Astrocyte of the spinal cord (primary cell): ENCODE measurements at places on chromosomes 6 and 20.

DNA sequence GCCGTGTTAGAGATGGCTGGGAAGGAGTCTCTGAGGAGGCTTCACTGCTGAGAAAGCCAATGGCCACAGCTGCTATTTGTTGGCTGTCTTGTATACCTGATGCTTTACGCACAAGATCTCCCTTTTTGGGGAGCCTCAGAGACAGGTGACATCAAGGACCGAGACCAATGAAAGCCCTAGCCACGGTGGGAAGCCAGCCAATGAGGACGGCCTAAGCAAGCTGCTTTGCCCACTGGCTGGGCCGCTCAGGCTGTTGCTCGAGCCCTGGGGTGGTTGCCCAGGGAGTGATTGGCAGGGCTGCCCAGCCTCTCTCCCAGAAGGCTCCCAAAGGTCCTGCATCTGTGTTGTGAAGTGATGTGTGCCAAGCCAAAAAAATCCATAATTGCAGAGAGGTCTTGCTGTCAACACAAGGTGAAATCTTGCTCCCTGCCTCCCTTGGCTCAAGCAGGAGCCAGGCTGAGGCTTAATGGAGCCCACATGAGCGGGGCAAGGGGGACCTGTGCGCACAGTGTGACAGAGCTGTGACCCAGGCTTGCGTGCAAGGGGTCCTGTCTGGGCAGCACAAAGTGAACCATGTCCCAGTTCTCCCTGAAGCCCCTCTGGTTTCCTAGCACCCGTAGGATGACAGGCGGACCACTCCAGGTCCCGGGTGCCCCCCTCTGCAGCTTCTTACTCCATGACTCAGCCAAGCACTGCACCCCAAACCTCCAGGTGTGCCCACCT lies 4.3 kb downstream of the MMP24OS start:
- DNase-seq, result no peak

DNA sequence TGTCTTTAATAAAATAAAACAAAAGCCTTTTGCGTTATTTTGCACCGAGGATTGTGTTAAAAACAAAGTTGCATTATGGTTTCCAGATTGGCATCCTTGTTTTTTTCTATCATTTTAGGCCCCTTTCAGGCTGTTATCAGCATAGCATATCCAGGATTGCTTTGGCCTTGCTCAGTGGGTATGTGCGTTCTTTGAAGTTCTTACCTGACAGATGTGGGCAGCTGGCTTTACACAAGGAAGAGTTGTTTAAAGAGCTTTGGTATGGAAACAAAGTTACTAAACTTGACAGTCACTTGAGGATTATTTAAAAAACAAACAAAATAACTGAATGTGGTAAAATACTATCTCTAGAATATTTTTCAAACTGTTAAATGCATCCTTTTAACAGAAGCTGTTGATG lies 6.6 kb downstream of the VAPB start:
- DNase-seq, result no peak

DNA sequence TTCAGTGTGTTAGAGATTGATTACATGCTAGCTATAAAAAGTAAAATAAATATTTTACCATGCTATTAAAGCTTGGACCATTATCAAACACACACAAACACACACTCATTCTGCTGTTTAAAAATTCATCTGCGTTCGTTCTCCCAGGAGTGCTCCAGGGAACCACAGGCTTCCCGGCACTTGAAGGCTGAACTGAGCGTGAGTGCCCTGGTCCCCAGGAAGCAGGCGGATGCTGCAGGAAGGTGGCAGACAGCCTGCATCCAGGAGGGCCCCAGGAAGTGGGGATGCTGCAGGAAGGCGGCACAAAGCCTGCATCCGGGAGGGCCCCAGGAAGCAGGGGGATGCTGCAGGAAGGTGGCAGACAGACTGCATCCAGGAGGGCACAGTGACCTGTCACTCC lies 147.2 kb upstream of the SNX9 start:
- no peak for DNase-seq

DNA sequence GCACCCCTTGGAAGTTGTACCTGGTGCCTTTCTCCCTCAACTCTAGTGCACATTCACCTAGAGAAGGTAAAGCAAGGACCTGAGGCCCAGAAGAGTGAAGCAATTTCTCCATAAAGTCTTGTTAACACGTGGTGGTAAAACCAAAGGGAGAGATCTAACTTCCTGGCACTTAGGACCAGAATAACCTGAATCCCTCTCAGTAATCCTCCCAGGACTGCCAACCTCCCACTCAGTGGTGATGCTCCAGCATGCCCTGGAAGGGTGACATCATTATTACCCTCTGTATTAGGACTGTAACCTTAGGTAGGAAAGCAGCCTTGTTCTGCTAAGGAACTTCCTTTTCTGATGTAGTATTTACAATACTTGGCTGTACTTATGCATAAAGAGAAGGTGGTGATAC lies 330.6 kb upstream of the MARCKS start:
- DNase-seq, result no peak

DNA sequence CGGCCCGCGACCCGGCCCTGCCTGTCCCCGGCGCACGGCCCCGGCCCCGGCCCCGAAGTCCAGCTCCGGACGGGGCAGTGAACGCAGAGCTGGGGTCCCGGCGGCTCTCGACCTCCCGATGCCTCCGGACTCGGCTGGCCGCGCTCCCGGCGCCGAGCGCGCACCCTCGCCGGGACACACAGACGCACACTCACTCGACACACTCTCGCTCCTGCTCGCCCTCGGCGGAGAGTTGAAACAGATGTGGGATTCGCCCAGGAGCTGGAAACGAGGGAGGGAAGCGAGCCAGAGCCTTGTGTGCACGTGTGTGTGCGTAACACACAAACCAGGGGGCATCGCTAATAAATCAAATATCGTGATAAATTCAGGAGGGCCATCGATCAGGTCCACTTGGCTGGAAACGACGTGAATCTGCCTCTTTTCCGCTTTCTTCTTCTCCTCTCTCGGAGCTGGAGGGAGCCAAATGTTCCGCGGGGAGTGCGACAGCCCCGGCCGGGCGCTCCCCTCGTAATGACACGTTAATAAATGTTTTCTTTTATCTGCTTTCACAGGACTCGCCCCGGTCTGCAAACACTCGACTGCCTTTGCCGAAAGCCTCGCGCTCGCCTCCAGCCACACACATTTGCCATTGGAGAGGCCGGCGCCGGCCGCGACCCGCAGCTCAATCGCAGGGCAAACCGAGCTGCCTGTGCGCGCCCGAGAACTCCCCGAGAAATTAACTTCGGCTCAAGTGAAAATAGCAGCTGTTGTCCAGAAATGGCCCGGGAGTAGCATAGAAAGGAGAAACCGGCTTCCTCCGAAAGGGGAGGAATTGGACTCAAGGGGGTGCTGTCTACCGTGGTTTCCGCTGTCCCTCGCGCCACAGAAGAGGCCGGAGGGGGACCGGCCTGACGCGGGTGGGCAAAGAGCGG lies 828 bp upstream of the SULF2 start:
- peak; percentile 73 for DNase-seq

- no peak for DNase-seq
Observed at GRCh38 chr6:36743538-36744303, 46.1 kb downstream of the RAB44 start.

- DNase-seq, result no peak
Observed at GRCh38 chr20:25018425-25018824, 25.9 kb upstream of the APMAP start.

- no peak for DNase-seq
Observed at GRCh38 chr20:43825051-43825402, 89.6 kb upstream of the TOX2 start.

DNA sequence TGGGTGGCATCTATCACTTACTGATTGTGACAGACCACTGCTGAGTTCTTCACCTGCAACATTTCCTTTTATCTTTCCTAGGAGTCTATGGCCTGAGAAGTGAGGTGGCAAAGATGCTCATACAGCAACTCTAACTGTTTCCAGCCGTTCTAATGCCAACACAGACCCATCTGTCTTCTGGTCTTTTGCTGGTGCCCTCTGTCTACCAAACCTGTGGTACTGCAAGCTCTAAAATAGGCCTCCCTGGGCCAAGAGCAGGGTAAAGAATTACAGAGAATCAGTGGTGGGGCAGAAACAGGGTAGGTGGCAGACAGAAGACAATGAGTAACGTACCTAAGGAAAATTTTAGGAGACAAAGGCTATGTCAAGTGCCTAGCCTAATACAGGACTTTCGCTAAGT lies 611.0 kb upstream of the FLRT3 start:
- no peak for DNase-seq

DNA sequence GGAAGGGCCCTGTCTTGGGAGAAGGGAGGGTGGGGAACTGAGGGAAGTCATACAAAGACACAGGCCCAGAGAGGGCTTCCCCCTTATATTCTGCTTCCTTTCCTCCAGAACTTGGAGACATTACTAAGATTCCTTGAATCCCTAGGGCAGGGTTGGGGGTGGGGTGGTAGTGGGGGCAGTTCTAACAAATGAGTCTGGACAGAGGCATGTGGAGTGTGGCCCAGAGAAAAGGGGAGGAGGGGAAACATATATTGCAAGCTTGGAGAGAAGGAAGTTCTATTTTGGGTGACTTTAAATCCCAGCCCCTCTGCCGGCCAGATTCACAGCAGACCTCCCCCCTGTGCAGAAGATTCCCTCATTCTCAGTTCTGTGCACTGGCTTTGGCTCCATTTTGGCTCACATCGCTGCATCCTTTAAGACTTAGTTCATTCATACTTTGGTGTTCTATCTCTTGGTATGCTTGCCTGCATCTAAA lies 43.7 kb downstream of the DAAM2 start:
- DNase-seq, result peak; percentile 8

DNA sequence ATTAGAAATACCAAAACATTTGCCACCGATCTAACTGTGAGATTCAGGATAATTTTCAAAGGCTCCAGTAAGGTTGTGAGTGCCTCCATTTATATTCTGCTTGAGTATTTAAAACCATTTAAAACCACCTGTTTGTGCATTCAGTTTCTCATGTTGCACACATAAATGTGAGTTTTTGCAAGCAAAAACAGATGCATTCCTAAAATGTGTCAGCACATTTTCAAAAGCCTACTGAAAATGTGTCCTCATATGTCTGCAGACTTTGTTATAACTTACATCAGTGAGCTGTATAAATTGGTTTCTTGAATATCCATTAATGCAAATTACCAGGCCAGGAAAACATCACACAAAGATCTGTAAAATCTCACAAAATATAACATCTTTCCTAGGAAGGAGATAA lies 676.6 kb upstream of the EPHA7 start:
- DNase-seq, result no peak

DNA sequence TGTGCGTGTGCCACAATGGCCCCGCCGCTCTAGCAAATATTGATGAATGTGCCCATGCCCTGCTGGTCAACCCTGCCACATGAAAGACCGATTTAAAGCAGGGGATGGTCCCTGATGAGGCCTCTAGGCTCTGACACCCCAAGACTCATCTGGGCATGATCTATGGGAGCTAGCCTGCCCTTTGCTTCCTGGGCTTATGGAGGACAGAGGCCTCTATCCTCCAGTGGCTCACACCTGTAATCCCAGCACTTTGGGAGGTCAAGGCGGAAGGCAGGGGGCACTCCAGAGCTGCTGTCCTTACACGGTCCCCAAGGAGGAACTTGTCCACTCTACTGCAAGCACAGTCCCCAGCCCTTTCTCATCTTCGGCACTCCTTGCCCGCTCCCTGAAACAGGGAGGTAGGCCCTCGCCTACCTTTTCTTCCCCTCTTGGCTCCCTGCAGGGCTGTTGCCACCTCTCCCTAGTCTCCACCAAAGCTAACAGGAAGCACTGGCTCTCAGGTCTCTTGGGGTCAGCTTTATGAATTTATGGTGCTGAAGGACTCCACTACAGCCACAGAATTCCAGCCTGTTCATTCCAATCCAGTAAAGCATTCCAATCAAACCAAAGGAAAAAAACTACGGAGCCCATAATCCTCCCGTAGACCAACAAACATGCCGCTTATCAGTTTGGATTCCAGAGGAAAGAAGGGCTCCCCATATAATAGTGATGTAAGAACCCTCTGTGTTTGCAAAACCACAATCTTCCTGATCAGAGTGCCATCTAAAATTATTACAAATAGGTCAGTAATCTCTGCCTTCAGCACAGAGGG lies 48.7 kb upstream of the FOXQ1 start:
- DNase-seq, result no peak

DNA sequence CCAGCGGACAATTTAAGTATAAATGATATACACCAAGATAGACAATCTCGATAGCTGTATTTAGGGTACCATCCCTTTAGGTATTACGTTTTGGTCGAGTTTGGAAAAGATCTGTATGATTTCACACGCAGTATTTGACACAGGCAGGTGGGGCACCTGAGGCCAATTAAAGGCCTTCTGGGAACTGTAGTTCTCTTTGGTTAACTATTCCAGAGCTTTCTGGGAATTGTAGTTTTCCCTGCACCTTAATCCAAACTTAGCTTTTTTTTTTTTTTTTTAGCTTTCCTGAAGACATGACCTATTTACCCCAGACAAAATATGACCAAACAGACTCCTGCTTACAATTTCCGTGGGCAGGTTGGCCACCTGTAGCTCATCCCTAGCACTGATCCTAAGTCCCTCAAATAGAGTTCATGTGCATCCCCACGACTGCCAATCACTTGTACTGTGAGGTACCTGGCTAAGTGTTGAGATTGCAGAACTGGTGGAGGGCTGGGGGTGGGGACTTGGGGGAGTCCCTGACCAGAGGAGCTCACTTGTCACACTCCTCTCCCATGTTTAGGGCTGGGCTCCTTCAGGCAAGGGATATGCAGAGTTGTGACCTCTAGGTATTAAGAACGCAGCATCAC lies 999 bp upstream of the EHMT2 start:
- peak; percentile 46 for DNase-seq

DNA sequence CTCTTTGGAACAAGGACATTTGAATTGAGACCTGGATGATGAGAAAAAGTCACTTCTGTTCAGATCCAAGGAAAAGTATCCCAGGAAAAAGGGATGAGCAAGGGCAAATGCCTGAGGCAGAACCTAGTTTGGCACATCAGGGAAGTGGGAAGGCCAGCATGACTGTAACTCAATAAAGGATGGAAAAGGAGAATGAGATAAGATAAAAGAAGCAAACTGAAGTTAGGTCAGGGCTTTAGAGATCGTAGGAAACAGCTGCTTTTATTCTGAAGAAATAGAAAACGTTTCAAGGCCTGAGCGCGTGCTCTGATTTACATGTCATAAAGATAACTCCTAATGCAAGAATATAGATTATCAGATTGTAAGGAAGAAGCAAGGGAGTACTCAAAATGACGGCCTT lies 450.0 kb downstream of the FRK start:
- DNase-seq, result no peak

DNA sequence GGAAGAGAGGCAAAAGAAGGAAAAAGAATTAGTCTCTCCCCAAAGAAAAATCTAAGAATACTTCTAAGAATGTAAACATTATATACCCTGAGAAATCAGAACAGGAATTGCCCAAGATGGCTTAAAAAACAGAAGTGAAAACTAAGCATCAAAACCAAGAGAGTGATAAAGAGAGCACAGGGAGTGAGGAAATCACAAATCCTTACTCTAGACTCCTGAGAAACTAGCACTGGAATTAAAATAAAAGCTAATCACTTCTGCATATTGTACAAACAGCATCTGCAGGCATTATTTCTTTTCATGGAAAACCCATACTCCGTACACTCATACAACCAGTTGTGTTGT lies 285.7 kb downstream of the BTBD9 start:
- no peak for DNase-seq

- peak; percentile 40 for DNase-seq
Observed at GRCh38 chr6:90466154-90466940, 120.5 kb downstream of the MAP3K7 start.
